Fibroblast of the conjunctiva (primary cell): ENCODE measurements at places on chromosomes 2 and 18.

DNA sequence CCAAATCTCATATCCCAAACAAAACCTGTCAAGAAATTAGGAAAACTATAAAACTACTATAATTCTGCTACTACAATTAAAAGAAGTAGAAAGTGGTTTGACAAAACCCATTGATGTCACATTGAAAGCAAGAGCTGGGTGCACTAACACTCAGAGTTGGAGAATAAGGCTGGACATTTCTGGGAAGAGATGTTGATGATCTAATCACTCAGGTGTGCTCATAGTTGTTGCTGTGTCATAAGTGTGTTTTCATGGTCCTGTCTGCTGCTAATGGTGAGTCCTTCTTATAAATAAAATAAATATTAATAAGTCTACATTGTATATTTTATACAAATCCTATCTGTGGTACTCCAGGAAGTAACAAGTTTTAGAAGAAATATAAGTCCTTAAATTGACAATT is 168.2 kb upstream of the LRP1B start:
- no peak for DNase-seq

DNA sequence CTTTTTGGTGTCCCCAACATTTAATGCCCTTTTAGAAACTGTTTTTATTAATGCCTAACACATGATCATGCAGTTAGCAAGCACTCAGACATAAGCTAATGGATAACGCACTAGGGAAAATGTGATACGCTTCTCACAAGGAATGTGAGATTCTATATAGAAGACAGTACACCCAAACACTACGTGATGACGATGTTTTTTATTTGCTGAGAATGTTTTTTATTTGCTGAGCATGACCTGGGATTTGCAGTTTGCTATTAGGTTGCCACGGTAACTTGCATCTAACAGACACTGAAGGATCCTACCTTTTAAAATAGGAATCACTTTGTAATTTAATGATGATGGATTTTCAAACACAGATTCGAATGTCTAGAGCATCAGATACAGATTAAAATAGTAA is 4.9 kb downstream of the SMC6 start:
- no peak for DNase-seq

DNA sequence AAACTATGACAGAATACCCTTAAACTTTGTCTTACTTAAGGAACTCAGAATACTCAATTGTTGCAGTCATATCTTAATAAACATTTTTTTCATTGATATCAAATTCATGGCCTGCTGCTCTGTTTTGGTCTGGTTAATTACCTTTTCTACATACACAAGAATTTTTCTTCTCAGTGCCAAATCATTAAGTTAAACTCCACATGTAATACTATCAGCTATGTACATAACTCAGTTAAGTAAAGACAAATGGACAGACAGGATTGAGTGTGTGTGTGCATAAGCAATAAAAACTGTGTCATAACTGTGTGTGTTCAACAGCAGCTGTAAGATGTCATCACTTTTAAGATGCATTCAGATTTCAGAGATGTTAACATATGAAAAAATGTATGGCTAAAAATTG is 34.4 kb downstream of the VRK2 start:
- no peak for DNase-seq

DNA sequence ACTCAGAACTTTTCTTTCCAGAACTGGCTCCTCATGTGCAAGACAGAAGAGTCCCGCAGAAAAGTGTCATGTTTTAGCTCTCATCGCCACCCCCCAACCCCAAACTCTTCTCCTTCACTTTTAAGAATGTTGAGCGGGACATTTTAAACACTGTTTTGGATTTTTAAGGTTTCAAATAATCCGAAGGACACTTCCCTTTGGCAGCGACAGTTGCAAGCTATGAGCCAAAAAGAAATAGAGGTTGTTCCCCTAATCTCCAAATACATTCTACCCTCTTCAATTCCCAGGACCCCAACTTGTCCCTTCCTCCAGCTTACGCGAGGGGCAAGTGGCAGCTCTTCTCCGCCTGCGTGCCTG is 678 bp upstream of the UBE2E3 start:
- DNase-seq = no peak

DNA sequence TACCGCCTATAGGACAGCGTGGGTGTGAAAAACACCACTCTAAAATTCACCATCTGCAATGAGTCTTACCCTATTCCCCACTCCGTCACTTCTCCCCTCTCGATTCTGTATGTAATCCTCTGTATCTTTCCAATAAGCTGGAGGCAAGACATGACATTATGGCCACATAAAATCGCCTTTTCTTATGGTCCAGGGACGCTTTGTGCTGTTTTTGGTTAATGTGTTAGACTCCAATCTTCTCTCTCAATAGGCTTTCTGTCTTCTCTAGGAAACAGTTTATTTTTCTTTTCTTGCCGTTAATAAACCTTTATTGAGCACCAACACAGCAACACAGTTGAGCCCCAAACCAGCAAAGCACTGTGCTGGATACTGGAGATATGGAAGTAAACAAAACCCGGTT is 37.9 kb upstream of the ZCCHC2 start:
- DNase-seq = no peak

- no peak for DNase-seq
Measured at GRCh38 chr2:215299337-215299859, 12.5 kb upstream of the ATIC start.

DNA sequence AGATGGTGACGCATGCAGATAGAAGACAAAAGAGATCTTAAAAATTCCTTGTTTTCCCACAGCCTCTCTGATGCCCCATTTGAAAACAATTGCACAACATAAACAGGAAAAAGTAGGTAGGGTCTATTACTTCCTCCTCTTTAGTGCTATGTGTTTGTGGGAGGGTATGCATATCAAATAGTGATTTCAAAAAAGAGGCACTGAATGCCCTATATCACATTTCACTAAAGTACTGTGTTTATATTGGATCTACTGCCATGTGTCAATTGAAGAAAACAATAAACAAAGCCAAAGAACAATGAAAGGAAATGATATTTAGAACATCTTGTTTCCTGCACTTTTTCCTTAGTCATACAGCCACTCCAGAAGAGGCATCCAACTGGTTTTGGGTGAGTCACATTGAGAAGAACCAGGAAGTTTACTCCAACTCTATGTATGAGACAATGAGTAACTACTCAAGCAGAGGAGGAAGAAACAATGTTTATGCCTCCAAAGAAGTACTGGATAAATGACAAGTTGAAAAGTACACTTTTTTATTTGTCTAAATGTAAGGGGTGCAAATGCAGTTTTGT is 583.6 kb downstream of the FBXO15 start:
- peak; percentile 76 for DNase-seq

DNA sequence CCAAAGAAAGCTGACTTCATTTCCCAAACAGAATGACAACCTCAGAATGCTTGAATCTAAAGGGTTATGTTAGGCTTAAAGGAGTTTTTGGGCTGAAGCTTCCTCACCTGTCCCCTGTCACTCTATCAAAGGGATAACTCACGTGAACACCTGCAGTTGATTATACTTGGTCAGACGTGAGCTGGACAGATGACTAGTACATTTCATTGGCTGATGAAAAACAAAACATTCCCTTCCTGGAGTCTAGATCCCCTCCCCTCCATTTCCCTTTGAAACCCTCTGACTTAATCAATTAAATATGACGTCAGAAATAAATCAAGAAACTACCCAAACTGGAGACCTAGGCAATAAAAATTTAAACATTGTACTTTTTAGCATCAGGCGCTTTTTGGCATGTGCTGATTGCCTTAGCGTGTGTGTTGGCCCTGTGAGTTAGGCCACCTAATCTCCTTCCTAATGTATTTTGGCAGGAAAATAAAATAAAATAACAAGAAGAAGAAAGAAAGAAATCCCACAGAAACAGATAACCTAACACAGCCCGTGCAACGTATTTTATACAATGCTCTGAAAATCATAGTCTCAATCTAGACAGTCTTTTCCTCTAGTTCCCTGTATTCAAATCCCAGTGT is 159.0 kb downstream of the ANTXR1 start:
- no peak for DNase-seq

DNA sequence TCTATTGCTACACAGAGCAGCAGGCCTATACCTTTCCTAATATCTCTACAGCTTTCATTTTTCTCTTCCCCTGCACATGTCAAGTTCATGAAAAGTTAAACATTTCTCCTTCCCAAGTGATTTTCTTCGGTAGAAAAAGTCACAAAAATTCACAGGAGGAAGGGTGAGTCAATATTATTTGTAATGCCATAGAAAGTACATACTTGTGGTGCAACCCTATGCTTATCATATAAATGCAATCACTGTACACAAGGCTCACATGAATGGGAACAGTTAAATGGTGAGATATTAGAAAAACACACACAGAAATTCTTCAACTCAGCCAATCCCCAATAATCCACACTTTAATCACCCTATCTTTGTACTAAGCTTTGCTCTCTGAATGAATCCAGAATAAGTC is 651.6 kb downstream of the LRRTM4 start:
- no peak for DNase-seq

GRCh38 chr2:146741260-146741659 is 1103.6 kb upstream of the ACVR2A start:
- DNase-seq = no peak

DNA sequence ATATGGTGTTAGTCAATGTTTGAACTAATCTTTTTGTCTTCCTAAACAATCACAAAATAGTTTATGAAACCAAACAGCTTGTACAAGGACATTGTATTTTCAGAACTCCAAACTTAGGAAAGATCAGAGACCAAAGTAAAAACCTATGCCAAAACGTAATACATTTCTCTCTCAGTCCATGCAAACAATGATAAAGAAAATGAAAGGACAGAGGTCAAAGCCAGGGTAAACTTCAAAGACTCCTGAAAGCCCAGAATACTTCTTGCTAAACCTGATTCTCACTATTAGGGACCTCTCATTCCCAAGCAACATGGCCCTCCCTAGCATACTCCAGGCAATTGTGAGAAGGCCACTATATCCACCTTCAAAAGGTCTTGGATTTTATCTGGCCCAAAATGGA is 105.1 kb upstream of the GALNT5 start:
- DNase-seq = no peak

- no peak for DNase-seq
Measured at GRCh38 chr2:7792031-7792651, 874.9 kb downstream of the RNF144A start.

DNA sequence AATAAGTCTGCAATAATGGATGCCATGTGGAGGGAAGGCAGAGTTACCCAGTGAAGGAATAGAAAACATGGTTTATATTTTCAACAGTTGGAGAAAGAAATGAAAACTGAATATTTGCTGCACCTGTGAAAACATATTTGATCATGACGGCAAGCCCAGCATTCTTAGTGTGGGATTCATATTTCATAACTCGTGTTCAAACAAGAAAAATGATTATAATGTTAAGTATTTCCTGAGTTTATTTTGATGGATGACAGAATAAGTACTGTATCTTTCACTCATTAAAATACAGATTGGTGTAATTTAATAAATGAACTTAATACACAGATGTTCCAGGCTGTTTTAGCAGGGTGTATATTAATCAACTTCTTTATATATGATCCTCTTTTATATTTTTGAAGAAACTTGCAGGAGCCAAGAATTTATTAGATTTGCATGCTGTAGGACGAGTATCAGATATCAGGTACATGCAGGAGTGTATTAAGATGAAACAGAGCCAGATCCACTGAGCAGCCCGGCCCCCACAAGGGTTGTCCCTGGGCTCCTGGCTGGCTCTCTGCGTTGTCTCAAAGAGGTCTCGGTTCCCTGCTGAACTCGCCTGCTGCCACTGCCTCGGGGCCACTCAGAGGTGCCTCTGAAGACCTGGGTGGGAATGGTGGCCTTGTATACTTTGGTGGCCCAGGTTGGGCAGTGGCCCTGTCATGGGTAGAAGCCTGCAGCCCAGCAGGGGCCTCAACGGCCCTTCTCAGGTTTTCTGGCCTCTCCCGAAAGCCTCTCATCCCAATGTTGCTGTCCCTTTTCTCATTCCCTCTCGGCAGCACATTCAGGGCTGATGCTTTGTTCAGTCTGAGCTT is 95.0 kb upstream of the LDAH start:
- DNase-seq = peak; percentile 5

DNA sequence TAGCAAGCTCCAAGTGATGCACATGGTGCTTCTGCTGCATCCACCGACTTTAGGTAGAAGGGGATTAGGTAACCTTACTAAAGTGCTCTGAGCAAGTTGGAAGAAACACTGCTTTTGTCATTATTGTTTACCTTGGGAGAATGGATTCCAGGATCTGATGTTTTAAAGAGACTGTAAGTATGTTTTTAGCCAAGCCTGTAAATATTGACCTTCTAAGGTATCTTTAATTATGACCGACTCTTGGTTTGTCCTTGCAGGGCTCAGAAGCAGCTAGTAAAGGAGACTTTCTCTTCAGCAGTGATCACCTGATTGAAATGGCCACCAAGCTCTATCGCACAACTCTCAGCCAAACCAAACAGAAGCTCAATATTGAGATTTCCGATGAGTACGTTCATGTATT is 170.7 kb downstream of the MYO1B start:
- DNase-seq = no peak

GRCh38 chr2:62505109-62505749 is 766 bp downstream of the TMEM17 start:
- no peak for DNase-seq

DNA sequence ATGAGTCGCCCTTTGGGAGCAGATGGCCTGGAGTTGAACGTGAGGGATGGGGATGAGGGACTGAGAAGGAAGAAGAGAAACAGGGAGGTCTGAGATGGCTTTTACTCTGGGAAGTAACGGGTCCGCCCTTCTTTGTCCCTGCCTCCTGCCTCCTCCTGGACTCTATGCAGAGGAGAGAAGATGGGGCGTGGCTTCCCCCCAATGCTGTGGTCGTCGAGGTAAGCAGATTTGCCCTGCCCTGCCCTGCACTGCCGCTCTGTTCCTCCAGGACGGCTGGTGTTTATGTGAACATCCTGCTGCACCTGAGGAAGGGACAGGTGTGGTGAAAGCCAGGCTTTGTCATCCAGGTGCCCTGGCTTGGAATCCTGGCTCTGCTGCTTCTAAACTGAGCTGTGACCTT is 13.5 kb upstream of the NTSR2 start:
- no peak for DNase-seq

- no peak for DNase-seq
Measured at GRCh38 chr2:12928775-12929401, 212.2 kb downstream of the TRIB2 start.

DNA sequence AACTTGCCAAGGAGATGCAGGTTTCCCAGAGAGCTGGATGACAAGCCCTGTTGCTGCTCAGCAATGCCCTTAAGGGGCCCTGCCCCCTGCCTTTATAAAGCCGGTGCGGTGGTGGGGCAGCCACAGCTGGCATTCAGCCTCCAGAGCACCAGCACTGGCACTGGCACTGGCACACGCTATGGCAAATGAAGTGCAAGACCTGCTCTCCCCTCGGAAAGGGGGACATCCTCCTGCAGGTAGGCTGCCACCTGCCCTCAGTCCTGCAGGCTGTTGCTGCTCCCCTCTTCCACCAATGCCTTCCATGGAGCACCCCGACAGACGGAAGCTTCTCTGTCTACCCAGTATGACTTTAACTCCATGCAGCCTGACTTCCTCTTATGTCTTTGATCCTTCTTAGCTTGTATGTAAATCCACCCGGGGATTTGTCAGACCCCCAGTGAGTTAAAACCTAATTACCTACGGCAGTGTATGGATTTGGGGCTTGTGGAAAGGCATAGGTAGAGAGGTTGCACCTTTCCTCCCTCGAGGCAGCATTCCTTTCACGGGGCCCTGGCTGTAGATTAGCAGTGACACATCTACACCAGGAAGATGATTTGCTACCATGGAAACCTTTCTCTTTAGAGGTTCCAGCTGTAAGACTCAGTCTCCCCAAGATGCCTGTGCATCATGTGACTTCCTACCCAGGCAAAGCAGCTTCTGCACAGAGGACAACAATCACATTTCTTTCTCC is at the start of gene DAPL1:
DAPL1 (plus strand) TSS at position 123 of the 730 bp plus-strand sequence; CDS start at position 179, 56 bp downstream.
- DNase-seq = no peak
